Caco-2 (cell line): ENCODE measurements at places on chromosomes 1 and 21. TPM values are rescaled to one million over a fixed set of nuclear protein-coding genes. Genes with fewer than 3 reads are reported as not detected.

The C8A gene
- total RNA-seq: not detected in 2 replicates

GRCh38 chr1:223732993-223733798 is 20.9 kb downstream of the CAPN2 start:
- DNase-seq: no peak

- DNase-seq: no peak
Observed at GRCh38 chr1:119055568-119055967, 67.4 kb upstream of the TBX15 start.

The ZNF697 gene
- 2.9 and 3.1 TPM in 2 replicates for total RNA-seq

DNA sequence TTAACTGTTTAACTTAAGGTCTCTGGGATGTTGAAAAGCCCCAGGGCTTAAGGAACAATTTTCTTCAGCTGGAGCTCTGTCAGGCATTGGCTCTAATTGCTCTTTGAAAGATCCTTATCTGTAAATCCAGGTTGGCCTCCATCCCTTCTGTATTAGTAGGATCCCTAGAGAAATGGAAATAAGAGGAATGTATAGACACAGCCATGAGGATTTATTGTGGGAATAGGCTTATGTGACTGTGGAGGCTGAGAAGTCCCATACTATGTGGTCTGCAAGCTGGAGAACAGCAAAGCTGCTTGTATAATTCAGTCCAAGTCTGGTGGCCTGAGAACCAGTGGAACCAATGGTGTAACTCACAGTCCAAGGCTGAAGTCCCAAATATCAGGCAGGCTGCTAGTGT is 47.6 kb upstream of the VAV3 start:
- no peak for DNase-seq

- DNase-seq: peak; percentile 75
Observed at GRCh38 chr21:39518055-39518846, 66.5 kb downstream of the SH3BGR start.
